Ureter (tissue), 1 donor: ENCODE measurements at places on chromosomes 12 and 14. TPM values are rescaled to one million over a fixed set of nuclear protein-coding genes. Genes with fewer than 3 reads are reported as not detected.

Gene LIN7A
- 7.2 TPM for total RNA-seq

Gene PSMA6
- 173 TPM for total RNA-seq

DNA sequence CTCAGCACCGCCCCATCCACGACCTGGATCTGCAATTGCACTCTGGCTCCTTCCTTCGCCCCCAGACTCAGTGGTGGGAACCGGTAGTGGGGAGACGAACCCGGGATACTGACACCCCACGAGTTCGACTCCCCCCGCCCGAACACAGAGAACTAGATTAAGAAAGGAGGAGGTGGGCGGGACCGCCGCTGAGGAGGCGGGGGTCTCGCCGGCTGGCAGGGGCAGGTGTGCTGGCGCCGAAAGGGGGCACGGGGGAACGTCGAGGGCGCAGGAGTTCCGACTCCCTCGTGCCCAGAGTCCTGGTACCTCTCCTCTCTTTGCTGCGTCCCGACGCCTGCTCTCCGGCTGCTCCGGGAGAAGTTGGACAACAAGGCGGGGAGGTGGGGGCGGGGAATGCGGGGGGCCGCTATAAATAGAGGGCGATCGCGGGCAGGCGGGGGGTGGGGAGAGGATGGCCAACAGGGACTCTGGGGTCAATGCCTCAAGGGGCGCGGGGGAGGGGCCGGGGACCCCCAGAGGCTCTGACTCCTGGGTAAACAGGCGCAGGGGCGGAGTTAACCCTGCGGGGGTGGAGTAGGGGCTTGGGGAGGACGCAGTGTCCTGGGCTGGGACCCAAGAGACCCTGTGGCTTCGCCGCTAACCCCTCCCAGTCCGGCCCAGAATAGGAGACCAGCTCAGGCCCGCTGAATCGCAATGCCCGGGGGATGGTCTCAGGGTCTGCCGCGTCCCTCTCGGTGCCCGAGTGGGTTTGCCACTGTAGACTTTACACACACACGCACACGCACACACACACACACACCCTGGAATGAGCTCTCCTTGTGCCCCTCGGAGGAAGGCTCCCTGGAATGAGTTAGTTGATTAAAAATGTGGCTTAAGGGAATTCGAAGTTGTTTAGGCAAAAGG lies 761 bp upstream of the NDRG2 start:
- peak; percentile 62 for DNase-seq

DNA sequence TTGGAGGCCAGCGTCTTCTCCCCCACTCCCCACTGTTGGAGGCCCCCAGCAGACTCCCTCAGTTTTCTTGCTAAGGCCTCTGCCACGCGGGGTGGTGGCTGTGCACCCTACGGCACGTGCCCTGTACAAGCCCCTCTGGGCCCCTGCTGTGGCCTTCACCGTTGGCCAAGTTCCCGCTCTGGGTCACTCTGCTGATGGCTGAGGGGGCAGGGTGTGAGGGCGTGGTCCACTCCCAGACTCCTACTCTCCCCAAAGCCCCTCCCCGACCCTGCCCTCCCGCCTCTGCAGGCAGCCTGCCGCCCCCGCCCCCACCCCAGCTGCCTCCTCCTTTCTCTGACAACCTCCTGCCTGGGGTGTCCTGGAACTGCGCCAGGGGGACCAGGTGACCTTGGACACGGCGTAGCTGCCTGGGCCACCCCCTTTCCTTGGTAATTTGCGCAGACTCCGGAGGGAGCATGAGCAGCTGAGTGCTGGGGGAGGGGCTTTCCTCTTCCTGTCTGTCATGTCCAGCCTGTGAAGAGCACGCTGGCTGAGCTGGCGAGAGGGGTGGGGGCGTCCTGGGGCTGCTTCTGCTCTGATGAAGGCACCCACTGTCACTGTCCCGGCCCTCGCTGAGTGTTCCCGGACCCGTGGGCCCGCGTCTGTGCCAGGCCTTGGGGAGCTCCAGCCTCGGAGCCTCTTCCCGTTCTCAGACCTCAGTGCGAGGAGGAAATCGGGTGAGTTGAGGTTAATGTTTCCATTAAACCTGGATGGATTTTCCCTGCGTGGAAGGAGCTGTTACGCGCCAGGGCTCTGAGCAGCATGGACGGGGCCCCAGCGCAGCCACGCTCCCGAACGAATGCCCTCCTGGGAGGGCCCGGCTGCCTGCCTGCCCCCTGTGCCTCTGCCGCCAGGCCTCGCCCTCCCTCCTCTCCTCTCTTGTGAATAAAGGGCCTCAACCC lies 85.0 kb downstream of the KIF26A start:
- no peak for DNase-seq

GRCh38 chr12:102888511-102888910 lies 28.5 kb downstream of the PAH start:
- DNase-seq = no peak

DNA sequence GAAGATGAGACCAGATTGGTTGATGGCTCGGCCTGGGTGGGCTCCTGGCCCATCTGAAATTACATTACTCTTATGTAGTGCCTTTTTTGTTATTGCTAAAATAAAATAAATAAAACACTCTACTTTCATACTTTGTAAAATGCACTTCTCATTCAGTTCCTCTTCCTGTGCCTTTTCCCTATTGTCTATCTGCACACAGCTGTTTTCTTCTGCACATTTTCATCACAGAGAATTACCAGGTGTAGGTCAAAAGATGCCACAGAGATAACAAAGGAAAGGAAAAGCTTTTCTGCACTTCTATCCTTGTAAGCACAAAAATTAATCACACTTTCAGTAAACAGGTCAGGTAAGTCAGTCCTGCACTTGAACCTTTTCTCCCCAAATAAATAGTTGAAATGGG lies 265.1 kb downstream of the BTG1 start:
- no peak for DNase-seq

GRCh38 chr12:51941604-51942003 lies 9.9 kb upstream of the ACVR1B start:
- DNase-seq = peak; percentile 65

DNA sequence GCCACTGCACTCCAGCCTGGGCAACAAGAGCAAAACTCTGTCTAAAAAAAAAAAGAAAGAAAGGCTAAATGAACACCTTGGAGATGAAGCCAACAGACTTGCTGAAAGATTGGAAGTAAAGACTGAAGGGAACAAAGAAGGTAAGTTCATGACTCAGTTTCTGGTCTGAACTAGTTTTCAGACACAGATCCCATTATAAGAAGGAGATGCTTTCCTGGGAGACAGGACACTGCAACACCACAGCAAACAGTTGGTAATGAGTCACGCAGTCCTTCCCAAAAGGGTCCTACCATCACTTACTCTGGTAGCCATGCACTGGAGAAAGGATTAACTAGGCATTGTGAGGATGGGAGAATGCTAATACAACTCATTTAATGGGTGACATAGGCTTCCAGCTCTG lies 97.2 kb downstream of the SSPN start:
- DNase-seq = no peak

DNA sequence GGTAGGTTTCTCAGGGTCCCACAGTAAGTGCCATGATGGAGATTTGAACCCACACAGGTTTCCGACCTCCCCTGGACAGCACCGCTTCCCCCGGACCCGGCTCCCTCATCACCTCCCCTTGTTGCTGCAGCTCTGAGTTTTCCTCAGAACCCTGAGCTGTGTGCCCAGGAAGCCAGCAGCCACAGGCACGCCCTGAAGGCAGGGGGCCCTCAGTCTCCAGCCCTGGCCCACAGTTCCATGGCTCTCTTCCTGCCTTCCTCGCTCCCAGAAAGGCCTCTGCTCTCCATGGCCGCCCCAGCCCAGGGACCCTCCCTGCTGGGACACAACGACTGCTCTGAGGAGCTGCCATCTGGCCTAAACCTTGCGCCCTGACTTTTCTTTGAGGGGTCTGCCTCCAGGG lies 35.8 kb upstream of the PRIMA1 start:
- DNase-seq = no peak
